Dermis lymphatic vessel endothelial cell (primary cell): ENCODE measurements at places on chromosomes 3 and 15. TPM values are rescaled to one million over a fixed set of nuclear protein-coding genes. Genes with fewer than 3 reads are reported as not detected.

SKOR1 gene
- total RNA-seq, result 0.09 and 0.11 TPM in 2 replicates

SNRK gene
- total RNA-seq, result 158 and 166 TPM in 2 replicates

EFCAB12 gene
- total RNA-seq, result under 0.01 and 0.11 TPM in 2 replicates

ONECUT1 gene
- total RNA-seq, result not detected in 2 replicates

PCLAF gene
- 11.7 and 28.6 TPM in 2 replicates for total RNA-seq

MST1R gene
- total RNA-seq, result 0.11 and 0.52 TPM in 2 replicates

PATL2 gene
- 0.09 and 0.11 TPM in 2 replicates for total RNA-seq

MAP1A gene
- total RNA-seq, result 0.17 and 0.33 TPM in 2 replicates

CLDND1 gene
- 124 and 166 TPM in 2 replicates for total RNA-seq

CHCHD6 gene
- total RNA-seq, result 4.8 and 6.8 TPM in 2 replicates

OTOL1 gene
- total RNA-seq, result not detected in 2 replicates

NOX5 gene
- under 0.01 and 0.09 TPM in 2 replicates for total RNA-seq

SLCO3A1 gene
- 0.33 and 1.1 TPM in 2 replicates for total RNA-seq
